ENCODE measurements at places on chromosomes 3 and 15. TPM values are rescaled to one million over a fixed set of nuclear protein-coding genes. Genes with fewer than 3 reads are reported as not detected.

GRCh38 chr3:109918740-109919139 lies 581.4 kb upstream of the DPPA4 start:
- H3K4me3 ChIP-seq, result no peak overlapping the region
- no peaks in the 10 kb centered on the region for H3K27me3 ChIP-seq
- DNase-seq, result no peak
- no peak overlapping the region for H3K27ac ChIP-seq

DNA sequence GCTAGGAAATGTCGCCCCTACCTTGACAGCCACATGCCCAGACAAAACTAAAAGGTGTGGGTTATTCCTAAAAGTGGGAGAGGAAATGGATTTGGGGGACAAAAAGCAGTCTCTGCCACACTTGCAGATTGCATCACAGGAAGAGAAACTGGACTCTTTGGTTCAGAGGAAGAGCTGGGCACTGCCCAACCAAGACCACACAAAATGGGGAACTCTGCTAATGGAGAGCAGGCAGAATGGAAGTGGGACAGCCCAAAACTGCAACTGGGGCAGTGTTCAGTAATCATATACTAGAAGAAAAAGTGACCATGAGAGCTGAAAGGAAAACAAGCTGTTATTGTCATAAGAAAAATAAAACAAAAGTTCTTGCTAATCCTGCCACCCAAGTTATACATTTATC lies 138.9 kb upstream of the FRMD4B start:
- H3K36me3 ChIP-seq, result no peaks in the 10 kb centered on the region
- H3K27ac ChIP-seq, result no peak overlapping the region
- no peak overlapping the region for H3K4me3 ChIP-seq
- no peak for DNase-seq
- no peaks in the 10 kb centered on the region for H3K27me3 ChIP-seq

- DNase-seq, result no peak
- no peak overlapping the region for H3K4me3 ChIP-seq
- H3K36me3 ChIP-seq, result 0 out of 2 replicates have a peak, but pooled peaks cover 1% of the 10 kb centered on the region
- H3K27ac ChIP-seq, result no peak overlapping the region
- H3K4me1 ChIP-seq, result no peaks in the 10 kb centered on the region
Observed at GRCh38 chr3:120670576-120670975, 11.5 kb downstream of the HGD start.

- no peak for DNase-seq
- H3K36me3 ChIP-seq, result no peaks in the 10 kb centered on the region
- no peak overlapping the region for H3K27ac ChIP-seq
- H3K4me1 ChIP-seq, result peaks cover 25% of the 10 kb centered on the region
Observed at GRCh38 chr3:53808496-53808895, 37.7 kb downstream of the CHDH start.

DNA sequence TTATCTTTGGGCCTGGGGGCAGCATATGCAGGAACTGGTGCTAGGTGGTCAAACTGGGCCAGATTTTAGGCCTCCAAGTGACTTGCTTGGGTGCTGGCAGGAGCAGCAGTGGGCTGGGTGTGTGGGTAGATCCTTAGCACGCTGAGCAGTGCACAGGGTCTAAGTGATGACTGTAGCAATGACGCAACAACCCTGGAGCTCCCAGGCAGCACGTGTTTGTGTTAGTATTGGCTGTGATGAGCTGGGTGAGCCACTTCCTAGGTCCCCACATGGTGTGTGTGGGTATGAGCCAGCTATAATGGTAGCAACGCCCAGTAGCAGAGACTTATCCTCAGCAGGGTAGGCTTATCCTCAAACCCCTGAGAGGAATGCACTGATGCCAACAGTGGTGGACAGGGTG lies 570.6 kb upstream of the ROBO1 start:
- no peaks in the 10 kb centered on the region for H3K4me1 ChIP-seq
- H3K36me3 ChIP-seq, result no peaks in the 10 kb centered on the region
- H3K4me3 ChIP-seq, result no peak overlapping the region
- H3K27ac ChIP-seq, result no peak overlapping the region
- DNase-seq, result no peak

LYSMD4 gene
- 15.9 TPM for total RNA-seq

GRCh38 chr15:81908111-81908510 lies 137.7 kb downstream of the MEX3B start:
- no peaks in the 10 kb centered on the region for H3K36me3 ChIP-seq
- no peaks in the 10 kb centered on the region for H3K27me3 ChIP-seq
- no peak for DNase-seq
- H3K27ac ChIP-seq, result no peak overlapping the region
- no peak overlapping the region for H3K4me3 ChIP-seq
- H3K4me1 ChIP-seq, result no peaks in the 10 kb centered on the region

SV2B gene
- not detected for total RNA-seq

- no peak overlapping the region for H3K4me3 ChIP-seq
- no peaks in the 10 kb centered on the region for H3K36me3 ChIP-seq
- no peak overlapping the region for H3K27ac ChIP-seq
- H3K4me1 ChIP-seq, result no peaks in the 10 kb centered on the region
Observed at GRCh38 chr15:47620960-47621681, 96.2 kb upstream of the SEMA6D start.

DNA sequence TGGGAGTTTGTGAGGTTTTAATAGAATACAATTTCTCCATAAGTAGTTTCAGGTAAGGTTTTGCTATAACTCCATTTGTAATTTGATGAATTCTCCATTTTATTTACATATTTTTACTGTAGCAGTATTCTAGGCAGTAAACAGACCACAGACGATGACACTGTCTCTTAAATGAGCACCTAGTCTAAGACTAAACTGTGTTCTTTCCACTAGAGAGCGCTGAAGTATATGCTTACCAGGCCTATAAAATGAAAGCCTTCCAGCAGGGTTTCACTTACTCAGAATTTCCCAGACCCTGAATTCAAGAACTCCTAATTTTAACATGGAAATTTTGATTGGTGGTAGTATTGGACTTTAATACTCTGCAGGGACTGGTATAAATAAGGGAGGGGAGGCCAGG lies 41.6 kb downstream of the POLG start:
- no peaks in the 10 kb centered on the region for H3K27me3 ChIP-seq
- no peak for DNase-seq
- H3K4me3 ChIP-seq, result no peak overlapping the region
- H3K36me3 ChIP-seq, result no peaks in the 10 kb centered on the region

DNA sequence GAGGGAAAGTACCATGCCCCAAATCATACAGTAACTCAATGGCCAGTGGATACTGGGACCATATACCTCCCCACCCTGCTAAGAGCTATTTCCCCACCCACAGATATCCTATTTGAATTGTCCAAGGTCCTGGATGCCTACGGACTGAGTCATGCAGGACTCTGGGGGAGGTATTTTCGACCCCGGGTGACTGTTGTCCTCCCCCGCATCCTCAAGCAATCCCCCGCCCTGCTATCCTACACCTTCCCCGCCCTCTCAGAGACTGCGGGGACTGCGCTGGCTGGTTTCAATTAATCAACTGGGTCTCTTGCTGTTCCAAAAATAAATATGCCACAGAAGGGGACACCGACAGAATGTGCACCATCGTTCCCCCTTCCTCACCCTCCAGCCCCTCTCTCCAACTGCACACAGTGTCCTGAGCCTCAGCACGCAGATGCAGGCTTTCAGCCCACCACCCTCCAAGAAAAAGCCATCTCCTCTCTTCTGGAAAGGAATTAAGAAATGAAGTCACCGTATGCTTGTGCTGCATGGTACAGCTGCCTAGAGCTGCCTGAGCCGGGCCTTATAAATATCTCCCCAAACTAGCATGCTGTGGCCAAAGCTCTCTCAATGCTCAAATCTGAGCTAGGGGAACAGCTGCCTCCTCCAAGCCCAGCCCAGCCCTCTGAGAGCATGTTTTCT lies 8.1 kb downstream of the CAV3 start:
- peaks cover 30% of the 10 kb centered on the region for H3K4me1 ChIP-seq
- no peaks in the 10 kb centered on the region for H3K36me3 ChIP-seq
- H3K4me3 ChIP-seq, result no peak overlapping the region
- peak overlapping the region; percentile 43 for H3K27ac ChIP-seq
- peak; percentile 87 for DNase-seq
